ENCODE measurements at places on chromosomes 12 and 14. TPM values are rescaled to one million over a fixed set of nuclear protein-coding genes. Genes with fewer than 3 reads are reported as not detected.

Gene CIROP
- total RNA-seq, result not detected

Gene RIPK3
- 3.5 TPM for total RNA-seq

Gene PRPH
- 0.19 TPM for total RNA-seq

Gene AHNAK2
- total RNA-seq, result 78.0 TPM

Gene WNT1
- total RNA-seq, result not detected

Gene GPR162
- 10.2 TPM for total RNA-seq

Gene FITM1
- total RNA-seq, result 0.27 TPM

Gene KCNH3
- under 0.01 TPM for total RNA-seq

Gene SPTB
- total RNA-seq, result under 0.01 TPM
